Motor neuron (in vitro differentiated cells): ENCODE measurements at places on chromosomes 5 and 9.

GRCh38 chr9:29659014-29659413, 2085.7 kb upstream of the C9orf72 start:
- ATAC-seq: no peak

DNA sequence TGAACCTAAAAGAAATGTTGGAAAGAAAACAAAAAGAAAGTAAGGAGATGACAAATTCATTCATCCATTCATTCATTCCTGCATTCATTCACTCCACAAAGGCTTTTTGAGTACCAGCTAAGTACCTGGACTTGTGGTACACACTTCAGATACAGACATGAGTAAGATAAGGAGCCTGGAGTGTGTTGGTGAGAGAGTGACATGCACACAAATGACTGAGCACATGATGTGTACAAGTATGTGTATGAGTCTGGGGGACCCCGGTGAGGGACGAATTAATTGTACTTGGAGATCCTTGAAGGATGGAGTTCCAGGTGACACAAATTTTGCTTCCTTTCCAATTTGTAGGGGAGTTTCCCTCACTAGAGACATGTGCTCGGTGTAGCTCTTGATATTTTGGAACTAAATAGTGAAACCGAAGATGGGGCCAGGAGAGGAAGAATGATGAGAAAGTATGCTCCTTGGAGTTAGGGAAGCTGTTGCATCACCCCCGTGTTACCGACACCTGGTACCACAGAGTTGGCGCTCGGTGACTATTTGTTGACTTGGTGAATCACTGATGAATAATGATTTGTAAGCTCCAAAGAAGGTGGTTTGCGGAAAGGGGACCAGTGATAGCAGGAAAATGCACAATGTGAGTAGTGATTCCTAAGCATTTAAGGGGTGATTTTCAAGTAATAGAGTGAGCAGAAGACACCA, 509.8 kb downstream of the CCDC171 start:
- no peak for ATAC-seq

- ATAC-seq: no peak
Measured at GRCh38 chr5:134450374-134450773, 38.7 kb upstream of the CDKN2AIPNL start.

DNA sequence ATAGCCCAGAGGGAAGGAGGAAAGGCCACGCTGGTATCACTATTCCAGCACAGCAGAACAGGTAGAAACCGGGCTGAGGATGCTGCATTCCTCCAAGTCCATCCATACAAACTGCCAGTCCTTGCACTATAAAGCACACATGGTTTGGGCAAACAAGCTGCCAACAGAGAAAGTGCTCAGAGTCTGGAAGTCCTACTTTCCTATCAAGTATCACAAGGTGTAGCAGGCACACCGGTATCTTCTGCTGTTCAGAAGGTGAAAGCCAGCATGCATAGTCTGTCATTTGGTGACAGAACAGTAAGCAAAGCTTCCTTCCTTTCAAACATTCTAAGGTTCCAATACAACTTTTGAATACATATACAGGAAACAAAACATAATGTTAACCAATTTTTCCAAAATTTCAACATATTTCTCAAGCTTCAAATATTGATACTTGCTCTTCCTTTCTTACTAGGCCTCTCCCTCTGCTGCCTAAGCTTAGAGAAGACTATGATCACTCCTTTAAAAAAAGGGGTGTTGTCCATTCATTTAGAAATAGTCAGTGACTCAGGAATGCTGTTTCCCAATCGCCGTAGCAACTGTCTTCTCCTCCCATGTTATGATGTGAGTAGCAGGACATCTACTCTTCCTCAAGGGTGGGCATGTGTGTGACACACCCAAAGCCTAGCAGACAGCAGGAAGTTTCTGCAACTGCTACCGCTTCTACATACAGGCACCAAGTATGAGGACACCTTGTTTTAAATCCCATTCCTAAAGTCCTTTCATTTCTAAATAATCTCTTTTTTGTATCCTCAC, 14.7 kb downstream of the DIAPH1 start:
- peak; percentile 51 for ATAC-seq

- ATAC-seq: no peak
Measured at GRCh38 chr5:115440782-115441451, 103.7 kb downstream of the FEM1C start.

DNA sequence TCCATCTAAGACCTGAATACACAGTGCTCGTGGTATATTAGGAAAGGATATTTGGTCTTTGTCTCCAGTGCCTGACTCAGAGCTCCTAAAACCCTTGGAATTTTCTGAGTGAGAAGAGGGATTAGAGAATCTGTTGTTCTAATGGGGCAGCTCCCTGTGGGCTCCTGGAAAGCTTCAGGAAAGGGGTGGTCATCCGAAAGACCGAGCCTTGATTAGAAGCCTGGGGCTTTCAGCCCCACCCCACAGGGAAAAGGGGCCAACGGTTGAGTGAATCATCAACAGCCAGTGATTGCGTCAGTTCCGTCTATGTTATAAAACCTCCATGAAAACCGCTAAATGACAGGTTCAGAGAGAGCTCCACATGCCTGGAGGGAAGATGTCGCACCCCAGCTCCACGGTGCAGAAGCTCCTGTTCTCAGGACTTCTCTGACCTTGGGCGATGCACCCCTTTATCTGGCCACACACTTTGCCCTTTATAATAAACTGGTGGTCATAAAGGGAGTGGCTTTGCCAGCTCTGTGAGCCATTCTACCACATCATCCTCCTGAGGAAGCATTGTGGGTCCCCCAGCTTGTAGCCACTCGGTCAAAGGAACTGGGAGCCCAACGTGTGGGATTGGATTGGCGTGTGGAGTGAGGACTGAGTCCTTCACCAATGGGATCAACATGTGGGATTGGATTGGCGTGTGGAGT, 71.0 kb upstream of the ICE1 start:
- no peak for ATAC-seq

DNA sequence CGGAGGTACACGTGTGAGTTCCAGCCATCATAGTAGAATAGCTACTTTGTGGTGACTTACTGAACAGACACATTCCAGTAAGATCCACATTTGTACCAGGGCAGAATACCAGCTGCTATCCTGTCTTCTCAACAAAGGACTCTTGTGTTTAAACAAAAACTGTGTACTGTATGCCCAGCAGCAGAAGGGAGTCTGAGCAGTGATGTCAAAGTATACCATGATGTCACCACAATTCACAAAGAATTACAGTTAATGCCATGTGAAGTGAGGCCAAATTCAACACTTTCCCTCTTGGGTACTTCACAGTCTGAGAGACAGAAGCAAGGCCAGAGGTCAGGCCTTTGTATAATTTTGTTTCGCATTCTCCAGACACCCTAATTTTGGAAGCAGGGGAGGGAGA, 137.0 kb downstream of the ADAMTSL1 start:
- ATAC-seq: peak; percentile 99

DNA sequence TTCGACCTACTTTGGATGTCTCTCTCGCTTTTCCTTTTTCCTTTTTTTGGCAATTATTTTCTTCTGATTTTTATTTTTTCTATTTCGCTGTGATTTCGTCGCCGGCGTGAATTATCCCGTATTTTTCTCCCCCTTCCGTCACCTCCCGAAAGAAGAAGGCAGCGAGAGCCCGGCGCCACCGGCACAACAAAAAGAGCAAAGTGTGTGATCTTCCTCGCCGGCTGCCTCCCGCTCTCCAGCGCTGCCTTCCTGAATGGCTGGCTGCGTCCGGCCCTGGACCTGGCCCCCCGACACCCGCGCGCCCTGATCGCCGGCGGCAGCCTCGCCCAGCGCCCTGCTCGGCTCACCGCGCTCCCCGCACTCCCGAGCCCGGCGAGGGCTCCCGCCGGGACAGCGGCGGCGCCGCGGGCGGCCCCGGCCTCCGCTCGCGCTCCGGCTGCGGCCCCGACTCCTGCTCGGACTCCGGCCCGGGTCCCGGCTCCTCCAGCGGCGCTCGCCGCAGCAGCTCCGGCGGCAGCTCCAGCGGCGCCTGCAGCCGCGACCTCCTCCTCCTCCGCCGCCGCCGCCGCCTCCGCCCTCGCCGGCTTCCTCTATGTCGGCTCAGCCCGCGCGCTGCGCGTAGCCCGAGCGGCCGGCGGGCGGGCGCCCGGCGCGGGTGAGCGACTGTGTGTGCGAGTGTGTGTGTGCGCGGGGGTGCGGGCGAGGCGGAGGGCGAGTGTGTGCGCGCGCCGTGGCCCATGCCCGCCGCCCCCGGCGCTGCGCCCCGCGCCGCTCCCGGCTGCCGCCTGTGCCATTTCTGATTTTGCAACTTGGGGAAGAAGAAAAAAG, 960 bp downstream of the NR2F1 start:
- peak; percentile 8 for ATAC-seq

DNA sequence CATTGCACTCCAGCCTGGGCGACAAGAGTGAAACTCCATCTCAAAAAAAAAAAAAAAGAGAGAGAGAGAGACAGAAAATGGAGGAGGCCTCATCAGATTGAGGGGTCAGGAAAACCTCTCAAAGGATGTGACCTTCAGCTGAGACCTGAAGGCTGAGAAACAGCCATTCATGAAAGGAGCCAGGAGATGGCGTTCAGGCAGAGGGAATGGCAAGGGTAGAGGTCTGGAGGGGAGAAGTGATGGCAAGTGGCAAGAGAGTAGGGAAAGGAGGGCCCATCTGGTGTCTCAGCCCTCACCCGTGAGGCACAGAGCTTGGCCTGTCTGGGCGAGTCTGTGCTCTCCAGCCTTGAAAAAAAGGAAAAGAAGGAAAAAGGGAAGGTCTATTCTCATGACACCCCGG, 17.0 kb downstream of the CAMK2A start:
- ATAC-seq: peak; percentile 88

GRCh38 chr5:79901631-79902030, 89.4 kb downstream of the MTX3 start:
- ATAC-seq: no peak

- ATAC-seq: no peak
Measured at GRCh38 chr9:131036071-131036470, 27.1 kb downstream of the LAMC3 start.

DNA sequence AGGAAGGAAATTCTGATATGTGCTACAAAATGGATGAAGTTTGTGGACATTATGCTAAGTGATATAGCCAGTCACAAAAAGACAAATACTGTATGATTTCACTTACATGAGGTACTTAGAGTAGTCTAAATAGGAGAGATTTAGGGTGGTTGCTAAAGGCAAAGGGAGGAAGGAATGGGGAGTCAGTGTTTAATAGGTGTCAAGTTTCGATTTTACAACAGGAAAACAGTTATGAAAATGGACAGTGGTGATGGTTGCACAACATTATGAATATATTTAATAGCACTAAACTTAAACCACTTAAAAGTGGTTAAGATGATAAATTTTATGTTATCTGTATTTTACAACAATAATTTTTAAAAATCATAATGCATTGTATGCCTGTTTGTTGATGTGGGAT, 40.4 kb upstream of the ECM2 start:
- no peak for ATAC-seq

- no peak for ATAC-seq
Measured at GRCh38 chr9:22041775-22042174, 32.7 kb upstream of the CDKN2B start.

- no peak for ATAC-seq
Measured at GRCh38 chr9:6818292-6818922, 60.6 kb downstream of the KDM4C start.
